ENCODE measurements at places on chromosomes 5 and 9. TPM values are rescaled to one million over a fixed set of nuclear protein-coding genes. Genes with fewer than 3 reads are reported as not detected.

- no peak for DNase-seq
Measured at GRCh38 chr5:105882956-105883481, 1787.7 kb downstream of the EFNA5 start.

DNA sequence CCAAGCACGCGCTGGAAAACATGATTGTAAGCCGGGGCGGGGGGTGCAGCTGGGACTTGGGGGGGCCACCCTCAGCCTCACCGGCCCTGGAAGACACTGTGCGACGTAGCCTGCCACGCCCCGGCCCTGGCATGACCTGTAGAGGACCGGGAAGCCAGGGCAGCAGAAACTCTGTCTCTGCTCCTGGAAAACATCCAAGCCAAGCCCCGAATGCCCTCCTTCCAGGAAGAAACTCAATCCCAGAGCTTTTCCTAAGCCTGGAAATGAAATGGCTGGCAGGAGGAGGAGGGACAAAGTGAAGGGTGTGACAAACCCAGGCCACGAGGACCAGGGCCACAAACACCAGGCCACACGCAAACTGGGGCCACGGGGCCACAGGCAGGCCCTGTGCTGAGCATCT, 55.4 kb downstream of the KCNT1 start:
- no peak for DNase-seq

GRCh38 chr5:98638701-98639100, 134.8 kb upstream of the RGMB start:
- DNase-seq = no peak

- DNase-seq = no peak
Measured at GRCh38 chr9:77975806-77976205, 55.8 kb downstream of the GNAQ start.

- no peak for DNase-seq
Measured at GRCh38 chr5:75614176-75614575, 2.9 kb downstream of the ANKDD1B start.

DNA sequence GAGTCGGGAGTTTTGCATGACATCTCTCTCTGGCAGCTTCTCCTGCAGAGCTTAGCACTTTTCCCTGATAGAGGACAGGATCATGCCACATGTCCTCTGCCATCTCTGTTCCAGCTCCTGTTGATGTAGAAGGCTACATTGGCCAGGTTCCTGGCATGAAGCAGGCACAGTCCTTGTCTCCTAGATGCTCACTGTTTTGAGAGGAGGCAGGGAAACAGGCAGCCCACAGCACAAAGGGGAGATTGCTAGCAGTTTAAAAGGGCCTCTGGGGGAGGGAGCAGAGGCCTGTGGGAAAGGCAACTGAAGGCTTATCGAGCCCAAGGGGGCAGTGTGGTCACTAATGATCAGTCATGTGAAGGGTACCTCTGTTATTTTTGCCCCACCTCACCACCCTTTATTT, 10.7 kb downstream of the ARHGAP26 start:
- no peak for DNase-seq

GRCh38 chr5:173392172-173392571, 64.0 kb upstream of the STC2 start:
- no peak for DNase-seq

- no peak for DNase-seq
Measured at GRCh38 chr9:109506097-109506712, 8.1 kb upstream of the PTPN3 start.

- no peak for DNase-seq
Measured at GRCh38 chr5:37714756-37715155, 125.1 kb downstream of the GDNF start.

DNA sequence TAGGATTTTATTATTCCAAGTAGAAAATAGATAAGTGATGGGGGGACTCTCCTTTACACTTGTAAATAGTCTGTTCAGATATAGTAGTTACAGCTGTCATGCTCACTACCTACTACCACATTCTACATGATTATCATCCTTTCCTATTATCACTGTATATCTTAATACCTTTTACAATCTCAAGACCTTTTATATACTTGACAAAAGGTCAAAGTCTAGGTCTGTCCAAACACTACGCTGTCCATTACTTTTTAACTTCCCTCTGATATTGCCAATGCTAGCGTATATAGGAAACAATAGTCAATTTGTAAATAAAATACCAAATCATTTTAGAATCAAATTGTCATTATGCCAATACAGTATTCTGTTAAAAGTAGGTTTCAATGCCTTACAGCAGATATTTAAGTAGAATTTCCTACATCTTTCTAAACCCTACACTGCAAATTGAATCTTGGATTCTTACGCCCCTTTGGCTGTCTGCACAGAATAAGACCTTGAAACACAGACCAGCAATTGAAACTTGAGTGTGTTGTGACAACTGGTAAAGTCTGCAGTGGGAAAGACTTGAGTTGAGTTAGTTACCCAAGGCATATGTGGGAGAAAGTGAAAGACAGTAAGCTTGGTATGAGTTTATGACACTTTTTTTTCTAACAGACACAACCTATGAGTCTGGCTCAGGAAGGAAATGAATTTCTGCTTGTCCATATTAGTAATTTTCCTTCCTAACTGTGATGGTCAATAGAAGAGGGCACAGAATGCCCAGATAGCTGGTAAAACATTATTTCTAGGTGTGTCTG, 827.6 kb upstream of the ACO1 start:
- no peak for DNase-seq

GRCh38 chr5:133969654-133970324, 1.4 kb upstream of the C5orf15 start:
- no peak for DNase-seq

ZNF608 gene
- 64.4 TPM for total RNA-seq
